Thymus (tissue), 14 donors: ENCODE measurements at places on chromosomes 5 and 9.

DNA sequence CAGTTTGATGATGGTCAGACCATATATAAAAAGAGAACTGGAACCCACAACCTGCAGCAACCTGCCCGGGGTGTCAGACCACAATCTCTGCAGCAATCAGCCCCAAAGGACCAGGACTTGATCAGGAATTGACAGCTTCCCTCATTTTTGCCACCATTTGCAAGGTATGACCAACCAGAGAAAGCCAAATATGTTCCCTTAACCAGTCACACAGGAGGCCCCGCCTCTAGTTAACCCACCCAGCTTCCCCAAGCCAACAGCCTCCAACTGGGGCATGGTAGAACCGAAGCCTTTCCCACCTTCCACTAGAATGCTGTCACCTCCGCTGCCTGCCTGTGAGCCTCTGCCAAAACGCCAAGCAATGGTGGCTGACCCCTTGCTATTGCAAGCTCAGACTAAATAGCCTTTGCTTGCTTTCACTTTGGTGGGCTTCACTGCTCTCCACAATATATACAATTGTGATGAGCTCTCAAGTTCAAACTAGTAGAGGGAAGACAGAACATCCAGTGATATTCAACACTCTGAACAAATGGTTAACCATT, 86.3 kb downstream of the AK8 start:
- H3K27me3 ChIP-seq: peaks cover 4% of the 10 kb centered on the region
- H3K4me1 ChIP-seq: no peaks in the 10 kb centered on the region
- DNase-seq: no peak
- H3K27ac ChIP-seq: no peak overlapping the region
- no peak overlapping the region for H3K4me3 ChIP-seq

GRCh38 chr5:35220967-35221366, 9.3 kb downstream of the PRLR start:
- no peaks in the 10 kb centered on the region for H3K36me3 ChIP-seq
- H3K27me3 ChIP-seq: no peaks in the 10 kb centered on the region
- H3K4me3 ChIP-seq: no peak overlapping the region
- DNase-seq: no peak
- no peak overlapping the region for H3K27ac ChIP-seq

DNA sequence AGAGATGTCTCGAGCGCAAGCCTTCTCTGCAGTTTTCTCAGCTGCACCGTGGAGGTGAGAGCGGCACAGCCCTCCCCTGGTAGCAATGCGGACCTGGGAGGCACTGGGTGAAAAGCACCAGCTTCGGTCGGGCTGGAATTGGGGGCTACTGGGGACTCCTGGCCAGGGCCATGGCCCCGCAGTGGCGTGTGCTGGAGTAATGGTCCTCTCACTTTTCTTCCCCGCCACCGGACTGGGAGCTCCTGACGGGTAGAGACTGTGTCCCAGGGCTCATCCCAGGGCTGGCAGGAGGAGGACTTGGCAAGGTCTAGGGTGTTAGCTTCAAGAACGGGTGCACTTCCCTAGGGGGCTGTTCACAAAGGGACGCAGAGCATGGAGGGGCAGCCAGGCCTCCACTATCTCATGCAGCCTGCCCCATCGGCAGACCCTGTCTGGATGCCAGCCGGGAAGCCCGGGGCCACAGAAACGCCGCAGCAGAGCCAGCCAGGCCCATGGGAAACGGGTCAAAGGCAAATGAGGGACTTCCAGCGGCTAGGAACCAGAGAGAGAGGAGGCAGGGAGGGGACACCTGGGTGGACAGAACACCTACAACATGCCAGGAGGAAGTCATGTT, 92.6 kb upstream of the MVB12B start:
- no peaks in the 10 kb centered on the region for H3K4me1 ChIP-seq
- H3K27ac ChIP-seq: no peak overlapping the region
- no peak overlapping the region for H3K4me3 ChIP-seq
- DNase-seq: no peak

GRCh38 chr5:33524476-33524875, 83.7 kb downstream of the TARS1 start:
- no peaks in the 10 kb centered on the region for H3K36me3 ChIP-seq
- H3K27ac ChIP-seq: no peak overlapping the region
- DNase-seq: no peak
- H3K27me3 ChIP-seq: no peaks in the 10 kb centered on the region
- H3K4me1 ChIP-seq: no peaks in the 10 kb centered on the region

GRCh38 chr5:33037076-33037475, 326.0 kb downstream of the NPR3 start:
- DNase-seq: no peak
- no peaks in the 10 kb centered on the region for H3K27me3 ChIP-seq
- H3K4me1 ChIP-seq: no peaks in the 10 kb centered on the region
- no peak overlapping the region for H3K27ac ChIP-seq
- H3K4me3 ChIP-seq: no peak overlapping the region

GRCh38 chr9:124697326-124698200, 73.5 kb downstream of the NR6A1 start:
- H3K36me3 ChIP-seq: no peaks in the 10 kb centered on the region
- no peaks in the 10 kb centered on the region for H3K27me3 ChIP-seq
- H3K4me1 ChIP-seq: peaks cover 3% of the 10 kb centered on the region
- H3K4me3 ChIP-seq: no peak overlapping the region
- no peak for DNase-seq
- no peak overlapping the region for H3K27ac ChIP-seq

DNA sequence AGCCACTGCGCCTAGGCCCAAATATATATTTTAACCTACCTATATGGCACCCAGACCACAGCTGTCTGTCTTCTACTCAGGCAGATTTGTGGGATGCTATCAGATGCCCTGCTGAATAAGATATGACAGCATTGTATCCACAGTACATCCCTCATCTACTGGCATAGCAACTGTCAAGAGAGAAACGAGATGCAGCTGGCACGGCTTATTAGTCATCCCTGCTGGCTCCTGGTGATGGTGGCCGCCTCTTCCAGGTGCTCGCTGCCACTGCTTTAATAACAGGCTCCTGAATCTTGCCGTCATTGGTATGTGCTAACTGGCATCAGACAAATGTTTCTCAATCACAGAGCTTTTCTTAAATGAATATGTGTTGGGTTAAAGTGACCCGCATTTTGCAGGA, 34.0 kb downstream of the B4GALT1 start:
- no peaks in the 10 kb centered on the region for H3K27me3 ChIP-seq
- DNase-seq: no peak
- H3K36me3 ChIP-seq: peaks cover 48% of the 10 kb centered on the region
- no peak overlapping the region for H3K4me3 ChIP-seq

DNA sequence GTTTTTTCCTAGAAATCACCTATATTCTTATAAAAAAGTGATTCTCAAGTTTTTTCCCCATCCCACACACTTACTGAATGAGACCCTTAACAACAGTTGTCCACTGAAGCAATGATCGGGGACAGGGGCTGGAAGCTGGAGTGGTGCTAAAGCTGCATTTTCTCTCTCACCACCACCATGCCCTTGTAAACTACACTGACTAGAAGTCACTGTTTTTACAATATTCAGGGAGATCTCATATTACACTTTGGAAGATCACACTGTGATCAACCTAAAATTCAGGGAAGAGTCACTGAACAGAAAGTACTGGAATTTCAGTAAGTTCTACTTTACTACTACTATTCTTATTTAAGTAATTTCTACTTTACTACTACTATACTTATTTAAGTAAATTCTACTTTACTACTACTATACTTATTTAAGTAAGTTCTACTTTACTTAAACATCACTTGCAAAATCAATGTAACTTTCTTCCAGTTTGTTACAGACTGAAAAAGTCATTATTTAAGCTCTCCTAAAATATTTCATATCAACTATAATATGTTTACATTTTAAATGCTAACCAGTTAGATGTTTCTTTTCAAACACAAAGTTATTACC, 164.3 kb downstream of the AGTPBP1 start:
- no peak overlapping the region for H3K4me3 ChIP-seq
- peaks cover 3% of the 10 kb centered on the region for H3K36me3 ChIP-seq
- no peak for DNase-seq
- no peaks in the 10 kb centered on the region for H3K27me3 ChIP-seq
- no peak overlapping the region for H3K27ac ChIP-seq
- H3K4me1 ChIP-seq: no peaks in the 10 kb centered on the region
